Pulmonary artery endothelial cell (primary cell): ENCODE measurements at places on chromosomes 4 and X. TPM values are rescaled to one million over a fixed set of nuclear protein-coding genes. Genes with fewer than 3 reads are reported as not detected.

The GPR101 gene
- not detected in 2 replicates for total RNA-seq

The CT45A5 gene
- total RNA-seq: not detected in 2 replicates

The IL3RA gene
- 20.2 and 28.2 TPM in 2 replicates for total RNA-seq

The CENPVL1 gene
- total RNA-seq: not detected in 2 replicates

The SHISA3 gene
- 17.2 and 166 TPM in 2 replicates for total RNA-seq

The SMIM10L2A gene
- 0.28 and 0.40 TPM in 2 replicates for total RNA-seq

The LRCH2 gene
- total RNA-seq: 3.4 and 3.9 TPM in 2 replicates

The GPRIN3 gene
- total RNA-seq: 0.11 and 1.2 TPM in 2 replicates

The PDGFRA gene
- 0.73 and 0.85 TPM in 2 replicates for total RNA-seq

The MAGEA6 gene
- total RNA-seq: not detected in 2 replicates

The SUPT20HL1 gene
- total RNA-seq: not detected in 2 replicates

The ZNF518B gene
- total RNA-seq: 39.6 and 51.5 TPM in 2 replicates

The SLC25A4 gene
- total RNA-seq: 8.8 and 10.5 TPM in 2 replicates

The RASSF6 gene
- total RNA-seq: not detected in 2 replicates

The MAP3K15 gene
- 0.13 and 0.14 TPM in 2 replicates for total RNA-seq

The CXCL3 gene
- total RNA-seq: 1.2 and 1.5 TPM in 2 replicates

The CENPU gene
- total RNA-seq: 19.1 and 23.3 TPM in 2 replicates

The SERTM2 gene
- total RNA-seq: not detected in 2 replicates

The IBSP gene
- not detected in 2 replicates for total RNA-seq

The ASMT gene
- total RNA-seq: not detected in 2 replicates
